Activated CD8-positive, alpha-beta T cell treated with anti-CD3 and anti-CD28 coated beads for 36 hours (primary cell): ENCODE measurements at places on chromosomes 13 and 19. TPM values are rescaled to one million over a fixed set of nuclear protein-coding genes. Genes with fewer than 3 reads are reported as not detected.

Gene ZNF442
- 1.8 TPM for total RNA-seq

GRCh38 chr13:19927117-19927748 lies 31.3 kb upstream of the ZMYM2 start:
- no peaks in the 10 kb centered on the region for H3K4me1 ChIP-seq
- H3K4me3 ChIP-seq, result no peak overlapping the region
- H3K27ac ChIP-seq, result no peak overlapping the region
- no peak for DNase-seq
- no peaks in the 10 kb centered on the region for H3K36me3 ChIP-seq

- no peak overlapping the region for H3K4me3 ChIP-seq
- peak; percentile 11 for DNase-seq
- H3K36me3 ChIP-seq, result no peaks in the 10 kb centered on the region
- peaks cover 20% of the 10 kb centered on the region for H3K27me3 ChIP-seq
- H3K4me1 ChIP-seq, result peaks cover 18% of the 10 kb centered on the region
Observed at GRCh38 chr13:108200781-108201398, 14.4 kb downstream of the LIG4 start.

Gene TCF3
- total RNA-seq, result 124 TPM

Gene GRIK5
- total RNA-seq, result 0.63 TPM

DNA sequence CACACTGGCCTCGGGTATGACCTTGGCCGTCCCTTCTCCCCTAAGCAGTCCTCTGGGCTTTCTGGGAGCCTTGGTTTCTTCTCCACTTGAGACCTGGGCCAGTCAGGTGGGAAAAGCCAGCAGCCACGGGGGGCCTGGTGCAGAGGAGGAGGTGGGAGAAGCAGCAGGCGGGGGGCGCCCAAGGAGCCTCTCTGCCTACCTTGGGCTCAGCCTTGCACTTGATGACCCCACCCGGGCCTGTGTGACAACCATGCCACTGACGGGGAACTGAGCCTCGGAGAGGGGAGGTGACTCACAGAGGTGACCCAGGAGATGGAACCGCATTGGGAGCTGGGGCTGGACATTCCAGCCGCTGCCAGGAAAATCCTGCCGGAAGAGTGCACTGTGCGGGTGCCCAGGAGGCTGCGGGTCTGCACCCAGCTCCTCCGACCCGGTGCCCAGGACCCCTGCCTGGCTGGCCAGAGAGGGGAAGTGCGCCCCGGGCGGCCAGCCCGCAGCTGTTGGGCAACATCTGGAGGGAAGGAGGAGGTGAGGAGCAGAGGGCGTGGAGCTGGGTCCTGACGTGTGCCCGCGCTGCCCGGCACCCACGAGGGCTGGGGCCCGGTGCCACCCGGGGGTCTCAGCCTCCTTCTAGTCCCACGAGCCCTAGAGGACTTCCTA lies 23.4 kb upstream of the SLC7A10 start:
- H3K27ac ChIP-seq, result no peak overlapping the region
- no peaks in the 10 kb centered on the region for H3K36me3 ChIP-seq
- H3K4me3 ChIP-seq, result no peak overlapping the region

DNA sequence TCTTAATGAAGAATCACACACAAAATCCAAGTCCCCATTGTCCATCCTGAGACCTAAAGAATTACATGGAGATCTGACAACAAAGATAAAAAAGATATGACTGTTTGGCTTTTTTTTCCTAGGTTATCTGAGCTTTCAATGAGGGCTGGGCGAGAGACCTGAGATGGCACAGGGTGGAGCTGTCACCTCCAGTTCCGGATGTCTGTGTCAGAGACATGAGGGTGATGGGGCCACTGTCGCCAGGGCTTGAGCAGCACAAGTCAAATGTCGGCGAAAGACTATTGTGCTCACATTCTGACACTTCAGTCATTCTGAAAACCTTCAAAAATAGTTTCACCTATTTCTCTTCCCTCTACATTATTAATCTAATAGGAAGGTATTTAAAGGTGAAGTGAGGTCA lies 65.7 kb downstream of the SLC7A1 start:
- peaks cover 63% of the 10 kb centered on the region for H3K36me3 ChIP-seq
- no peaks in the 10 kb centered on the region for H3K27me3 ChIP-seq
- H3K4me1 ChIP-seq, result no peaks in the 10 kb centered on the region

DNA sequence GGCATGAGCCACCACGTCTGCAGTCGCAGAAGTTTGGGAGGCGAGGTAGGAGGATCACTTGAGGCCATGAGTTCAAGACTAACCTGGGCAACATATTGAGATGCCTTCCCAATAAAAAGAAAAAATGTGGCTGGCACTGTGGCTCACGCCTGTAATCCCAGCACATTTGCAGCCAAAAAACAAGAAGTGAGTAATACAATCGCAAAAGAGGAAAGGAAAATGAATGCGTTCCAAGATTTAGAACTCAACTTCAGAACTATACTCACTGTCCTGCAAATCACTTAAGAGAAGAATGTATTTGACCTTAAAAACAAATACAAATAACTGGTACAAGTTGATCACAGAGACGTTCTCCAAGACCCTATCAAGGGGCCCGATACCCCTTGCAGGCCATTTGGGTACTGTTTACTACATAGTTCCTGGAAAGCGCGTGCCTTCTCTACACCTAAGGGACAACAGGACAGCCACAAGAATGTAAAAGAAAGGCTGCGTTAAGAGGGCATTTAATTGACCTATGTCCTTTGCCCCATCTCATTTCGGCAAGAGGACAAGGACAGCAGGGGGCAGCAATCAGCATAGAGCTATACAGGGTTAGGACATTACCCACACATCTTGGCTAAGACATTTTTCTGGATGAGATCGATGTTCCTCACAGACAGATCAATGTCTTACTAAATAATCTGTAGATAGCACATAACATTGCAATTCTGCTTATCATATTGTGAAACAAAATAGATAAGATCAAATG lies 41.3 kb downstream of the FLT3 start:
- H3K4me3 ChIP-seq, result no peak overlapping the region
- peaks cover 11% of the 10 kb centered on the region for H3K27me3 ChIP-seq
- peak; percentile 75 for DNase-seq
- H3K4me1 ChIP-seq, result no peaks in the 10 kb centered on the region
- no peaks in the 10 kb centered on the region for H3K36me3 ChIP-seq

Gene SRRM5
- 0.54 TPM for total RNA-seq

DNA sequence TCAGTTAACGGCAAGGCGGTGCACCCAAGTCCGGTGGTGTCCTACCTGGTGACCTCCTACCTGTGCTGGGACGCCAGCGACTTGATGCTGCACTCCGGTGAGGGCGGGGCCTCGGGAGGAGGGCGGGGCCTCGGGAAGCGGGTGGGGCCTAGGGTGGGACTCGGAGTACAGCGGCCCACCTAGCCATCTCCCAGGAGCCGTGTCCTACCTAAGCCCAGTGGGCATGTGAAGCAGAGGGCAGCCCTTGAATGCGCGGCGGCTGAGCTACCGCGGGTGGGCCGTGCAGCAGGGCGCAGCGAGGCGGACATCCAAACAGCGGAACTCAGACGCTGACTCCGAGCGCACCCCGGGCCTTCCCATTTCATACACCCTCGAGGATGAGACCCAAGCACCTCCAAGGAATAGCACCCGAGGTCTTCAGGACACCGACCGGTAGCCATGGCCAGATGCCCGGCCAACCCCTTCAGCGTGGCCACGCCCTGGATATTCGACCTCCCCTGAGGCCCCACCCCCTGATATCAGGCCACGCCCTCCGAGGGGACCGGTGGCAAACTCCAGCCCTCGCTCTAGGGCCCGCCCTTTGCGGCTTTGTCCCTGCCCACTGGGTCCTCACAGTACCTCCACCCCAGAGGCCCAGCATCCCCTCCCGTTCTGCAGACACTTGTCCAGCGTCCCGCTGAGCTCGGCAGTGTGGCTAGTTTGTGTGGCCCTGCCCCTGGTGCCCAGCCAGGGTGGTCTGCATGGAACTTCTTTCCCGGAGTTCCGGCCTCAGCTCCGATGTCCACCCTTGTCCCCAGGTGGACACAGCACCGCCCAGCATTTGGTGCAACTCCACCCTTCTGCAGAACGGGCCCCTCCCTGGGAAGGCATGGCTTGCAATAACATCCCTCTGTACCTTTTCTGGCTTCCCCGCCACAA lies 5.4 kb downstream of the KLK1 start:
- peak overlapping the region; percentile 71 for H3K27ac ChIP-seq
- peaks cover 3% of the 10 kb centered on the region for H3K36me3 ChIP-seq
- peak overlapping the region; percentile 70 for H3K4me3 ChIP-seq
- H3K27me3 ChIP-seq, result peaks cover 73% of the 10 kb centered on the region

DNA sequence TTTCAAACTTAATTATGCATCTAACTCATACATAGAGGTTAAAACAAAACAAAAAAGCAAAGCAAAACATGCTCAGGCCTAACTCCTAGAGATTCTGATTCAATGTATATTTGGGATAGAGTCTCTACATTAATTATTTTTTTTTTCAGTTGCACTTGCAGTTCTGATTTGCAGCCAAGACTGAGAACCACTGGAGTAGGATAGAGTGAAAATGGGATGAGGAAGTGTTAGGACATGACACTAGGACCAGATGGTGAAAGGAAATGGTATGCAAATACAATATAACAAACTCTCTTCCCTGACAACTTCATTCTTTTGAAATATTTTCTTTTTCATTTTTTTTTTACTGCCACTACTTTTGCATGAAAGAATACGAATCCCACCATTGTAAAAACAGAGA lies 1.8 kb downstream of the CCDC122 start:
- peaks cover 21% of the 10 kb centered on the region for H3K27me3 ChIP-seq
- no peaks in the 10 kb centered on the region for H3K36me3 ChIP-seq
- H3K27ac ChIP-seq, result no peak overlapping the region
- peak overlapping the region; percentile 82 for H3K4me3 ChIP-seq
- DNase-seq, result no peak
- peaks cover 28% of the 10 kb centered on the region for H3K4me1 ChIP-seq

DNA sequence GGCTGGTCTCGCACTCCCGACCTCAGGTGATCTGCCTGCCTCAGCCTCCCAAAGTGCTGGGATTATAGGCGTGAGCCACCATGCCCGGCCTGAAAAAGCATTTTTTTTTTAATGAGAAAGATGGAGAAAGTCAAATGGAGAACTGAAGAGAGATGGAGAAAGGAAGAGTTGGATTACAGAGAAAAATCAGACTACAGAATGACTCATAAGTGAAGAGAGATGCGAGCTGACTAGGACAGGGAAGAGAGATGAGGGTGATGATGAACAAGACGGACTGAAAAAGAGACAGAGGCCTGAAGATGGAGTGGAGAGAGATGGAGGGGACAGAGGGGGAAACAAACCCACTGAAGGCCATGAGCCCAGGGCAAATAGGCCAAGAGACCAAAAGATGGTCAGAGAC lies 1.5 kb downstream of the DHX34 start:
- DNase-seq, result no peak
- H3K27ac ChIP-seq, result peak overlapping the region; percentile 58
- peaks cover 42% of the 10 kb centered on the region for H3K36me3 ChIP-seq
- no peaks in the 10 kb centered on the region for H3K27me3 ChIP-seq
- peaks cover 42% of the 10 kb centered on the region for H3K4me1 ChIP-seq

GRCh38 chr13:24192057-24192810 lies 31.7 kb downstream of the SPATA13 start:
- no peak for DNase-seq
- no peak overlapping the region for H3K4me3 ChIP-seq
- H3K27me3 ChIP-seq, result no peaks in the 10 kb centered on the region
- peak overlapping the region; percentile 6 for H3K27ac ChIP-seq
- peaks cover 8% of the 10 kb centered on the region for H3K36me3 ChIP-seq
- H3K4me1 ChIP-seq, result peaks cover 36% of the 10 kb centered on the region

Gene PROZ
- not detected for total RNA-seq

DNA sequence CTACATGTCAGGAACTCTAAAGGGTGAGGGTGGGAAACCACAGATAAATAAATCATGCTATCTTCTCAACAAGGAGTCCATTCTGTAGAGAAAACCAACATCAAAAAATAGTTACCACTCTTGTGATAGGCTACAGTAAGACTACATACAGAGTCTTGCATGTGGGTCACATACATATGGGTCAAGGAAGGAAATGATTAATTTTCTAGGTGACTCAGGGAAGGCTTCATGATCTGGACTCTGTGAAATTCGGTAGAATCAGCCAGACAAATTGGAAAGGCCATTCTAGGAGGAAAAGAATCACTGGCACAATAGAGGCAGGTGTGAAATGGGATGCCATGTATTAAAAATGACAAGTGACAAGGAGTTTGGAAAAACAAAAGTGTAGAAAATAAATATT lies 638.9 kb downstream of the LIG4 start:
- no peaks in the 10 kb centered on the region for H3K27me3 ChIP-seq
- DNase-seq, result no peak
- no peak overlapping the region for H3K27ac ChIP-seq
- H3K4me3 ChIP-seq, result no peak overlapping the region
- H3K4me1 ChIP-seq, result no peaks in the 10 kb centered on the region

DNA sequence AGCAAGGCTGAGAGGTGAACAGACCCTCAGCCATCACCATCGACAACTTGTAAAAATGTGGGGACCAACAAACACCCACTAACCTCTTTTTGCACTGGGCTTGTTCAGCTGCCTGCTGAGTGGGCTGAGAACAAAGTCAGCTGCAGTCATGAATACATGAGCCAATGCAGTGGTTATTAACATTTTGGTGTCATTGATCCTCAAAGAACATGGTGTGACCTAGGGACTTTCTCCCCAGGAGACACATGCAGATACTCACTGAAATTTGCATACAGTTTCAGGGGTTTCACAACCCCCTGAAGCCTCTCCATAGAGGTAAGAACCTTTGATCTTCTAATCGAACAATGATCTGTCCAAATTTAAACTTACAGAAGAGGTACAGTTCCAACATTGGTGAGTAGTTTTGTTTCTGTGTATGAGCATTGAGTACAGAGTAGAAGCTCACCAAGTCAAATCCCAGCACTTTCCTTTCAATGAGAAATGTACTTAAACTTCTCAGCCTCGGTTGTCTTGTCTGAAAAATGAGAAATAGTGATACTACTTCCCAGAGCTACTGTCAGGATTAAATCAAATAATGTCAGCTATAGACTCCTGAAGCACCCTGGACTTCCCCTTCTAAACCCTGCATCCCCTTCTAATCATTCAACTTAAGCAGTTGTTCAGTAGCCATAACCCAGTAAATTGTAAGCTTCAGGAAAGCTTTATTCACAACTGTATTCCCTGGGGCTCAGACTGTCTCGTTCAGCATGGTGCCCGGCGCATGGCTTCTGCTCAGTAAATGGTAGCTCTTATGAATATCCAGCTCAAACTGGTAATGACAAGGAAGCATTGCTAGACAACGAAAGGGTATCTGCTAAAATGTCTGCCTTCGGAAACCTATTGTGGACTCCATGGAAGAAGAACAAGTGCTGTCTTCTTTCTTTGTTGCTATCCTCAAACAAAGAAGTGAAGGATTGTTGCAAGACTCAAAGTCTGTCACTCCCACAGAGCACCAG lies 148.7 kb downstream of the FOXO1 start:
- H3K36me3 ChIP-seq, result no peaks in the 10 kb centered on the region
- no peaks in the 10 kb centered on the region for H3K27me3 ChIP-seq
- peak overlapping the region; percentile 57 for H3K4me3 ChIP-seq
- peak; percentile 66 for DNase-seq
- H3K27ac ChIP-seq, result peak overlapping the region; percentile 89
- peaks cover 77% of the 10 kb centered on the region for H3K4me1 ChIP-seq

- peaks cover 9% of the 10 kb centered on the region for H3K36me3 ChIP-seq
- H3K4me1 ChIP-seq, result peaks cover 77% of the 10 kb centered on the region
- no peak for DNase-seq
- H3K27me3 ChIP-seq, result no peaks in the 10 kb centered on the region
- H3K4me3 ChIP-seq, result no peak overlapping the region
- peak overlapping the region; percentile 34 for H3K27ac ChIP-seq
Observed at GRCh38 chr13:73948848-73949529, 185.2 kb downstream of the KLF12 start.

GRCh38 chr13:74629985-74630384 lies 495.8 kb upstream of the KLF12 start:
- H3K27me3 ChIP-seq, result peaks cover 6% of the 10 kb centered on the region
- H3K36me3 ChIP-seq, result no peaks in the 10 kb centered on the region
- no peak overlapping the region for H3K4me3 ChIP-seq
- no peaks in the 10 kb centered on the region for H3K4me1 ChIP-seq
- no peak overlapping the region for H3K27ac ChIP-seq
